ENCODE measurements at places on chromosomes 2 and 18.

- DNase-seq, result no peak
Observed at GRCh38 chr2:180934911-180935310, 45.5 kb upstream of the UBE2E3 start.

GRCh38 chr2:19358242-19359020, at the start of gene OSR1:
Gene OSR1 (minus strand): TSS chr2:19358623. CDS start chr2:19353805, 4,818 bp downstream.
- no peak for DNase-seq

- DNase-seq, result no peak
Observed at GRCh38 chr2:69489793-69490192, 52.6 kb upstream of the NFU1 start.

DNA sequence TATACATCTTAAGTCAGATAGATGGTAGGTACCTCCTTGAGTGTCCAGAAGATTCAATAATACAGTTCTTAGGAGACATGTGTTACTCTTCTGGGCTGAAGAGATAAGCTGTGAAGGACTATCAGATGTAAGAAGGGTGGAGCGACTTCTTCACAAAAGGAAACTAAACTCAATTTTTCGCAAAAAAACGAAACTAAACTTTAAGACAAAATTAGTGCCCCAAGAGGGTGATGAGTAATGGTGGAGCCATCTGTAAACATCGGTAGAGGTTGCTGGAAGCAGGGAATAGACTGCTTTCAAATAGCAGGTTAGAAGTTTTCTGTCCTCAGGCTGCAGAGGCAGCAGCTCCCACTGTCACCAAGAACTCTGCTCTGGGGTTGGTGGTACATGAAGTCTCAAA, 111.6 kb upstream of the TACR1 start:
- DNase-seq, result no peak

- no peak for DNase-seq
Observed at GRCh38 chr2:36539631-36540030, 58.3 kb downstream of the FEZ2 start.

- no peak for DNase-seq
Observed at GRCh38 chr2:239955989-239956817, 68.9 kb downstream of the NDUFA10 start.

DNA sequence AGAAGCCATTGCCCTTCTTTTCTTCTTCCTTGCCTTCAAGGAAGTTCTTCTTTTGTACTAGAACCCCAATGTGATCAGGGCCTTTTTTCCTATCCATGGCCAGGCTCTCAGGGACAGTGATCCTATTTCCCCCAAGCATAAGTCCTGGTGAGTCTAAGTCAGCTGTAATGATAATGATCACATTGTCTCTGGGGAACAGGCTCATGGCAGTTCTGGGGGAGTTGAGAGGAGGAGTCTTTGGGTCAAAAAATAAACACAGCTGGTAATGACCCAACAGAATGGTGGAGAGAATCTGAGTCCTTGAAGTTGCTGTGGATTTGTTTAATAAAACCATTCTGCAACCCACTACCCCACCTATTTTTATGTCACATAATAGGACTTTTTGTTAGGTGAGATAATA, 96.6 kb downstream of the SOCS6 start:
- no peak for DNase-seq

DNA sequence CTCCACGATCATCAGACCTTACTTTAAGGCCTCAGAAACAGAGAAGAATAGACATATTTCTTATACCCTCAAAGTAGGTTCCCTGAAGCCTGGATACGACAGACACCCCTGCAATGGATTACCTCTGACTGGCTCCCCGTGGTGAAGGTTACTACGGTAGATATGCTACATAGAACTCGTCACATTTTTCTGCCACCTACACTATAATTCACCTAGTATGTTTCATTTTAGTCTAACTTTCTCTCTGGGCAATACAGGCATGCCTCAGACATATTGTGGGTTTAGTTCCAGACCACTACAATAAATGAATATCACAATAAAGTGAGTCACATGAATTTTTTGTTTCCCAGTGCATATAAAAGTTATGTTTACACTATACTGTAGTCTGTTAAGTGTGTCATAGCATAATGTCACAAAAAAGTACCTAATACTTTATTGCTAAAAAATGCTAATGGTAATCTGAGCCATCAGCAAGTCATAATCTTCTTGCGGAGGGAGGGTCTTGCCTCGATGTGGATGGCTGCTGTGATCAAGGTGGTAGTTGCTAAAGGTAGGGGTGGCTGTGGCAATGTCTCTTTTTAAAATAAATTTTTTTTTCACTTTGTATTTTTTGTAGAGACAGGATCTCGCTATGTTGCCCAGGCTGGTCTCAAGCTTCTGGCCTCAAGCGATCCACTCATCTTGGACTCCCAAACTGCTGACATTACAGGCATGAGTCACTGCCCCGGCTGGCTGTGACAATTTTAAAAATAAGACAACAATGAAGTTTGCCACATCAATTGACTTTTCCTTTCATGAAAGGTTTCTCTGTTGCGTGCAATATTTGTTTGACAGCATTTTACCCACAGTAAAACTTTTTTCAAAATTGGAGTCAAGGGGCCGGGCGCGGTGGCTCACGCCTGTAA, 64.6 kb downstream of the TGIF1 start:
- no peak for DNase-seq

DNA sequence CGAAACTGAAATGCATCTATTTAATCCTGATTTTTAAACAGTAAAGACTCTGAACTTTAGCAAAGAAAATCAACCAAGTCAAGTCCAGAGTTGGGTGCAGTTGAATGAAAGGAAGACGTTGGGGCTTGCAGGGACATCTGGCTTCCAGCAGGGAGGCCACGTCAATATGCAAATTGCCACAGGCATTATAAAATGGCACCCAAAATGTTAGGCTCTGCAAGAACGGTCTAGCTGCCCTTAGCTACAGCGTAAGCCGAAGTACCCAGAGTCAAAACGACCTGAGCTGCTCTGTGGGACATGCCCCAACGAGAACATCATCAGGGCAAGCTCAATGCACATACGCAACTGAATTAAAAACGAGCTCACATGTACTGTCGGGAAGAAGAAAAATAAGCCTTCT, 30.7 kb downstream of the DOCK10 start:
- no peak for DNase-seq

DNA sequence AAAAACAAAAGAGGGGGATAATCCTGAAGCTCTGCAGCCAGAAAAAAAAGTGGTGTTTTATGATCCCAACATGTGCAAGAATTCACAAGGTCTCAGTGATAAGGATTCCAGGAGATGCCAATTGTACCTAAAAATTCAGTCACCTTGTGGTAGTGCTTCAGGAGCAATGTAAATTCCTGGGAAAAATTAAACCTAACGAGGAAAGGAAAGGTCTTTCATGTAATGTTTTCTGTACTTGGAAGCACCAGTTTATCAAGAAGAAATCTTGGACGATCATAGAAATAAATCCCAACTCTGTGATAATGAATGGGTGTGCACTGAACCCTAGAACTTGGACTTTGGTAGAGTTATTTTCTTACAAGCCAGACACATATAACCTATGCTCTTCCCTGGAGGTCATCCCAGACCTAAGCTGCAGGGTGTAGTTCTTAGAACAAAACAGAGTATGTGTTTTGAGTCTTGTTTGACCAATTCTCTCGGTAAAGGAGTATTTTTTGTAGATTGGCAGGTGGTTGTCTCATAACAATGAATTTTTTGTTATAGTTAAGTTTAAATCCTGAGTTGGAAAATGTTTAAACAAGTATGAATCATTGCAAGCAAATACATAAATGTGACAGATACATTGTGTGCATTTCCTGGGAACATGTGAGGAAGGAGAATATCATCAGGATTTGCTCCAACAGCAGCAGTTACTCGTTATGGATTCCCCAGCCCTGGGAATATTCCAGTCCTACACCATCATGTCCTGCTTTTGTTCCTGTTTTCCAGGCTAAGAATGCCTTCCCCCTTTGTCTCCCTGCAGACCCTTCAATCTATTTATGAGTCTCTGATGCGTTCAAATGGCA, 224.6 kb downstream of the NAPG start:
- DNase-seq, result no peak

DNA sequence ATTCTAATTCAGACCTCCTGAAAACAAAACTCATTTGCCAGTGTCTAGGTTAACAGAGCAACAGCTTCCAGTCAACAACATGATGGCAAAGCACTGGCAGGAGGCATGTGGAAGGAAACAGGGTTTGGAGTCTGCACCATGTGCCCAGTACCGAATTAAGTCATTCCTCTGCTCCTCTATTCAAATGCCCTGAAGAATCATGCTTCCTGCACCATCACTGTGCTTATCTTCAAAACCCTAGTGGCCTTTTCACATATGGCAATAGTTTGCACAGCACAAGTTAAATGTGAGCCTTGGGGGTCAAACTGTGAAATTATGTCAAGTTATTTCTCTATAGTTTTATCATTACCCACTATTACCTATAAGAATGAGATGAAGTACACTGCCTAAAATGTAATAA, 75.4 kb upstream of the GRB14 start:
- DNase-seq, result no peak

All from activated naive CD4-positive, alpha-beta T cell treated with Interleukin-2 at 50 U/mL for 16 hours (primary cell).